T-helper 1 cell (primary cell): ENCODE measurements at places on chromosomes 1 and 21.

- DNase-seq = no peak
These were observed 28.2 kb upstream of the KLHDC7A start for GRCh38 chr1:18452550-18452949.

GRCh38 chr1:84350104-84350503 is 48.2 kb upstream of the DNASE2B start:
- no peak for DNase-seq

- DNase-seq = no peak
These were observed 83.6 kb downstream of the PRDM2 start for GRCh38 chr1:13783551-13783950.

DNA sequence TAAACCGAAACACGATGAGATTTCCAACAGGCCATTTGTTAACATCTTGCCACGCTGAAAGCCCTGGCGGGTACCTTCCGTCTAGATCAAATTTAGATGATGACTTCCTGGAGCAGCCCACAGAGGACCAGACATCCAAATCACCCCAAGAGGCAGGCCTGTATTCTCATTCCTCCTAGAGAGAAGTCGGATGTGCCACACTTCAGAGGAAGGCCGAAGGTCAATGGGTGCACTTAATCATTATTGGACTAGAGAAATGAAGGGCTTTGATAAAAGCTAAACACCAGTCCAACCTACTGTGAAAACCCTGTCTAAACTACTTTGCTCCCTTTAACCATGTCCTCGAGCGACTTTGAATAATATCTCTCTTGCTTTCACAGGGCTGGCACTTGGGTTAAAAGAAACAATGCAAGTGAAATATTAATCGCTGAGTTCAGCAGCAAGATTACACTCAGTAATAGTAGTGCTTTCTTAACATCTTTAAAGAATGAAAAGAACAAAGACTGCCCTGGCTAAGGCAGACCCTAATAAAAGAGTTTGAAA is 76.5 kb downstream of the BCAR3 start:
- DNase-seq = no peak

GRCh38 chr1:21823980-21824702 is 12.1 kb downstream of the LDLRAD2 start:
- DNase-seq = no peak

- DNase-seq = peak; percentile 17
These were observed 248.6 kb downstream of the DNM3 start for GRCh38 chr1:172089768-172090510.

- no peak for DNase-seq
These were observed 1120.2 kb upstream of the TMPRSS15 start for GRCh38 chr21:19523746-19524145.

GRCh38 chr1:63877816-63878215 is 104.0 kb downstream of the ROR1 start:
- no peak for DNase-seq

- DNase-seq = no peak
These were observed 377.4 kb downstream of the LTN1 start for GRCh38 chr21:28615276-28615675.

GRCh38 chr1:65629788-65630187 is 162.9 kb upstream of the PDE4B start:
- no peak for DNase-seq
